ENCODE measurements at places on chromosomes 6 and 20.

- peak overlapping the region; percentile 44 for H3K4me3 ChIP-seq
- no peak overlapping the region for H3K27ac ChIP-seq
- peaks cover 52% of the 10 kb centered on the region for H3K4me1 ChIP-seq
- peaks cover 55% of the 10 kb centered on the region for H3K27me3 ChIP-seq
- peak; percentile 82 for DNase-seq
Measured at GRCh38 chr20:62977613-62978560, 25.4 kb downstream of the SLC17A9 start.

DNA sequence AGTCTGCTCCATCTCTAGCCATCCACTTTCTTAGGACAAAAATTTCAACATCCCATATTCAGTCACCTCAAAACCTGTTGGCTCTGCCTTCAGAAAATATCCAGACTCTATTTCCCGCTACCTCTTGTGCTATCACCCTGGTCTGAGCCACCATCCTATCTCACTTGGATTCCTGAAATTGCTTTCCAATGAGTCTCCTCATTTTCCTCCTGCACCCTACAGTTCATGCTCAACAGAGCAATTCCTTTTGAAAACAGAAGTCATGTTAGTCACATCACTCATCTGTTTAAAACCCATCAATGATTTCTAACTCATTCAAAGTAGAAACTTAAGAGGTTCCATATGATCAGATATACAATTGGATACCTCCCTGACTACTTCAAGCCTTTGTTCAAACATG, 229.9 kb downstream of the ADGRG6 start:
- no peak overlapping the region for H3K27ac ChIP-seq
- no peak for DNase-seq
- H3K36me3 ChIP-seq, result no peaks in the 10 kb centered on the region
- no peaks in the 10 kb centered on the region for H3K4me1 ChIP-seq
- H3K27me3 ChIP-seq, result no peaks in the 10 kb centered on the region

GRCh38 chr6:114520976-114521375, 178.2 kb upstream of the HS3ST5 start:
- H3K27ac ChIP-seq, result no peak overlapping the region
- no peaks in the 10 kb centered on the region for H3K36me3 ChIP-seq

GRCh38 chr6:30006170-30007131, 54.6 kb upstream of the POLR1H start:
- no peaks in the 10 kb centered on the region for H3K36me3 ChIP-seq
- DNase-seq, result no peak
- no peak overlapping the region for H3K27ac ChIP-seq
- H3K4me1 ChIP-seq, result peaks cover 16% of the 10 kb centered on the region
- H3K27me3 ChIP-seq, result peaks cover 22% of the 10 kb centered on the region

DNA sequence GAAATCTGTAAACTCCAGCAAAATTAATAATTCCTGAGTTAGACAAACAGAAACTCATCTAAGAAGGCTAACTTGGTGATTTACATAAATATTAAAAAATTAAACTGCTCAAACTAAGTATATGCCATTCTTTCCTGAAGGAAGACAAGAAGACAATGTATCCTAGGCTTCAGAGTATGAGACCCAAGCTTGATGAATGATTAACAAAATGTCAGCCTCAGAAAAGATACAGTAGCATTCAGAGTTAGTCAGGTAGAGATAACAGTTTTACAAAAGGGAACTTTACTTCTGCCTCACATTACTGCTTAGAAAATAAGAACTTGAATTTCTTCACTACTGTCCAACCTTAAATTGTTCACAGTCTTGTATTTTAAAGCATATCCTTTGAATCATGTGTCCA, 12.0 kb downstream of the CSNK2A1 start:
- no peak overlapping the region for H3K27ac ChIP-seq
- peaks cover 21% of the 10 kb centered on the region for H3K36me3 ChIP-seq
- no peak overlapping the region for H3K4me3 ChIP-seq
- DNase-seq, result no peak
- H3K27me3 ChIP-seq, result no peaks in the 10 kb centered on the region
- H3K4me1 ChIP-seq, result peaks cover 5% of the 10 kb centered on the region

All from effector memory CD4-positive, alpha-beta T cell (primary cell).